Stimulated activated CD4-positive, alpha-beta T cell treated with anti-CD3 and anti-CD28 coated beads, TNF-alpha, amount 100 ng/mL, for 1 hour (primary cell): ENCODE measurements at places on chromosomes 3 and 15.

- no peak for DNase-seq
These were observed 512.5 kb downstream of the AGBL1 start for GRCh38 chr15:86591994-86592735.

GRCh38 chr15:65087411-65087810 is 10.9 kb downstream of the KBTBD13 start:
- DNase-seq = no peak

- no peak for DNase-seq
These were observed 50.1 kb downstream of the P2RY1 start for GRCh38 chr3:152885076-152885475.

GRCh38 chr3:94024385-94024784 is 4.0 kb downstream of the STX19 start:
- DNase-seq = no peak

GRCh38 chr15:83063551-83063950 is 3.5 kb downstream of the BTBD1 start:
- DNase-seq = no peak

DNA sequence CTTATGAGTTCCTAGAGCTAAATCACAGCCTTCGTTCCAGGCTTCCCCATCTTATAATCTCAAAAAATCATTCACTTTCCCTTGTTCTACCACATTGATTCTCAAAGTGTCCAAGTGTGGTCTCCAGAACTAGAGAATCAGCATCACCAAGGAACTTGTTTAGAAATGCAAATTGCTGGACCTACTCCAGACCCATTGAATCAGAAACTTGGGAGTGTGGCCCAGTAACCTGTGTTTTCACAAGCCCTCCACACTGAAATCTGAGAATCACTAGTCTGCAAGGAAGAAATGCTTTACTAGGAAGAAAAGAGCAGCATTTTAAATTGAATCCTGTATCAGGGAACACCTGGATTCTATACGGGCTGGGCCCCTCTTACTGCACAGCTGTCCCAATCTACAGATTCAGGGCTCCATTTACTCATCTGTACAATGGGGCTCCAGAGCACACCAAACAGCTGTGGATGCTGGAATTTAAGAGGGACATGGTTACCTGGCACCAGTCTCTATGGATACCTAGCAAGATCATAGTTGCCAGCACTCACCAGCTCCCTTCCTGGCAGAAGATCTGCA is 3.9 kb downstream of the MEGF11 start:
- DNase-seq = no peak

DNA sequence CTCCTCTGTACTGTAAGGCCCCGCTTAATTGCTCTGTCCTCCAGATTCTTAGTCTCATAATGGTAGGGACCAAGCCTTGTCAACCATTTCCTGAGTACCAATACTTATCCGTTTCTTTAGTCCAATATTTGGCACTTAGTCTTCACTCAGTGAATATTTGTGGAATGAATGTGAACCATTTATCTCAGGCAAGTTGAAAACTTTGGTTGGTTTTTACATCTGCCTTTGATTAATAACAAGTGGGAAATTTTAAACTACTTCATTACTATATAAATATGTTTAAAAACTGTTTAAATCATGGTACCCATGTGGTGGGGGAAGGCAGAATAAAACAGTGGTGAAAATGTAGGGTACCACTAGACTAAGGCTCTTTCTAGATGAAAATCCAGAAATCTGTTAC is 15.2 kb downstream of the CA12 start:
- DNase-seq = no peak

DNA sequence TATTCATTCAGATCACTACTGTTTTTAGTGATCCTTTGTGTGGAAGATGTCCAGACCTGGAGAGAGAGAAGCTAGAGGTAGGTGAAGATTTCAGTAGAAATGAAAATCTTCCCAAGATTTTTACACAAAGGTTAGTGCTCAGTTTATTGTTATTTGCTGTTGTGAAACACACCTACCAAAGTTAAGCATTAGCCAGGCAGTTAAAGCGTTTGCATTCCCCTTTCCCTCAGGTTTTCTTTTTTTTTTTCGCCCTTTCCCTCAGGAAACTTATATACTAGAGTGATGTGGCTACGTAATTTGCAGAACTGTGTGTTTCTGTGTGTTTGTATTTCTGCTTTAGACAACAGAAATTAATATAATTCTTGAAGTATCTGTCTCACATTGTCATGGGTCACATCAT is 34.5 kb downstream of the USP3 start:
- DNase-seq = no peak

- DNase-seq = no peak
These were observed 269.4 kb upstream of the ZPLD1 start for GRCh38 chr3:102165367-102165766.

- DNase-seq = no peak
These were observed 277.6 kb upstream of the CFAP20DC start for GRCh38 chr3:59327376-59327808.

DNA sequence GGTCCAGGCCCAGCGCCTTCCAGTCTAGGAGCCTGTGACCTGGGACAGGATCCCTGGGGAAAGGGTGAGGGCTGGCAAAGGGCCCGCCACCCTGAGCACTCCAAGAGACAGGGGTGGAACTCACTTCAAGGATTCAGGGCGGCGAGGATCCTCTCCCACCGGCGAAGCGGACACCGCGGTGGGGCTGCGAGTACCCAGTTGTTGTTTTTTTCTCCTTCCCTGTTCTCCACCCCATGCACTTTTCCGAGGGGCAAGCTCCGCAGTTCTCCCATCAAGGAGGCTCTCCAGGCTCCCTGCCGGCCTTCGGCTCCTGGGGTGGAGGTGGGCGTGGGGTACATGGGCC is 387 bp upstream of the PAQR5 start:
- no peak for DNase-seq

DNA sequence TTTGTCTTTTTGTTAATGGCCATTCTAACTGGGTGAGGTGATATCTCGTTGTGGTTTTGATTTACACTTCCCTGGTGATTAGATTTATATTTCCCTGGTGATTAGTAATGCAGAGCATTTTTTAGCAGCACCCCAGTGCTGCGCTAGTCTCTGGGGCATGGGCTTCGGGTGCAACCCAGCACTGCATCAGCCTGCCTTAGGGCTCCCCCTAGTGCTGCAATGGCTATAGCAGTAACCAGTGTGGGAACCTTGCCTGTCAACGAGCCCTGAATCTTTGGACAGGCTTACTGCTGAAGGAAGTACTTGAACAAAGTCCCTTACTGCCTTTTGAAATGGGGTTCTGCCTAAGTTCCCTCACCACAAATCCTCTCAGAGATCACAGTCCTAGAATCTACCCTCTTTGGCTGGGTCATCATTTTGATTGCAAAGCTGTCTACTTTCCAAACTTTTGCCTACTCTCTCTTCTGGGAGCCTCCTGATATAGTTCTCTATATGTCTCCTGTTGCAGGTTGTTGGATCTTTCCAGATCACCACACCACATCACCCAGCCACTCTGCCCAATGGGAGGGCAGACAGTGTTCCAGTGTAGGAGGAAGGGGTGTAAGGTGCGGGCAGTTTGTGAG is 79.2 kb upstream of the CCNL1 start:
- DNase-seq = peak; percentile 27
